ENCODE measurements at places on chromosomes 7 and 10. TPM values are rescaled to one million over a fixed set of nuclear protein-coding genes. Genes with fewer than 3 reads are reported as not detected.

Gene HABP2
- total RNA-seq: not detected

Gene HTRA1
- total RNA-seq: 50.4 TPM

Gene SPDYE5
- not detected for total RNA-seq

Gene ATOH7
- not detected for total RNA-seq

Gene CRTAC1
- 0.74 TPM for total RNA-seq

Gene JCAD
- total RNA-seq: 27.5 TPM

Gene NUTM2A
- total RNA-seq: 0.79 TPM

Gene PIP
- total RNA-seq: not detected

Gene MPP7
- total RNA-seq: 0.34 TPM

Gene BNIP3
- total RNA-seq: 99.7 TPM

Gene AMPH
- 0.07 TPM for total RNA-seq

Gene NPY
- not detected for total RNA-seq

Gene GNAT3
- not detected for total RNA-seq

Gene DGKB
- total RNA-seq: not detected
